ENCODE measurements at places on chromosomes 5 and 9.

DNA sequence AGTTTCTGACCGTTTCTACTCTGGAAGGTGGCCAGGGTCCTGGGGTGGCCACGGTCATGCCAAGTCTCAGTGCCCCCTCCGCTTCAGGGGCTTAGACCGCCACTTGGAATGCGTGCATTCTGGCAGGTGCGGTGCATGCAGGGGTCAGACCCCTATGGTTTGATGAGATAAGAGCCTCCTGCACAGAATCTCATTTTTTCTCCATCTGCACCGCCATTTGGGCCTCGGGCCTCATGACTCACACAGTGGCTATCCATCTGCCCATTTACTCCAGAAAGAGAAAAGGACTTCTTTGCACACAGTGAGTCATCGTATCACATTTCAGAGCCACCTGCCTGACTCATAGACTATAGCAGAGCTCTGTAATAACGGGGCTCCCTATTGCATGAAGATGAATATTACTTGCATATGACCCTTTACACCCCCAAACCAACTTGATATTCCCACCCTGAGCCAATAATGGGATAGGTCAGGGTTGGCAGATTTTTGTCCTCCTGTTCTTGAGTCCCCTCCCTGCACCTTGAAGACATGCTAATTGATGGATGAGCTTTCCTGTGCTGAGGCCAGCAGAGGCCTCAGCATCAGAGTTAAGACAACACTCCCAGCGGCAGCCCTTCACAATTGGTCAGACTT lies 157.4 kb downstream of the NR3C1 start:
- DNase-seq: no peak

DNA sequence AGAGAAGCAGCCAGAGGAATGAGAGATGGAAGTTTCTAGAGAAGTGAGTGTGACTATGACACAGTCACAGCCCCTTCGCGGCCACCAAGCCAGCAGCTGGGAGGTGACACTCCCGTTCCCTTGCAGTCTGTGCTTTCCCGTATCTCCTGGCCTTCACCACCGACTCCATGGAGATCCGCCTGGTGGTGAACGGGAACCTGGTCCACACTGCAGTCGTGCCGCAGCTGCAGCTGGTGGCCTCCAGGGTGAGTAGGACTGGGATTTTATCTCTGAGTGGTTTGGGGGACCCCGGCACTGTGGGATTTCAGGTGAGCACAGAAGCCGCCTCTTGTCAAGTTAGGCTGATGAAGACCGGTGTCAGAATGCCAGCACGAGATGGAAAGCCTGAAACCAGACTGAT lies 12.1 kb upstream of the SLC2A8 start:
- peak; percentile 21 for DNase-seq

DNA sequence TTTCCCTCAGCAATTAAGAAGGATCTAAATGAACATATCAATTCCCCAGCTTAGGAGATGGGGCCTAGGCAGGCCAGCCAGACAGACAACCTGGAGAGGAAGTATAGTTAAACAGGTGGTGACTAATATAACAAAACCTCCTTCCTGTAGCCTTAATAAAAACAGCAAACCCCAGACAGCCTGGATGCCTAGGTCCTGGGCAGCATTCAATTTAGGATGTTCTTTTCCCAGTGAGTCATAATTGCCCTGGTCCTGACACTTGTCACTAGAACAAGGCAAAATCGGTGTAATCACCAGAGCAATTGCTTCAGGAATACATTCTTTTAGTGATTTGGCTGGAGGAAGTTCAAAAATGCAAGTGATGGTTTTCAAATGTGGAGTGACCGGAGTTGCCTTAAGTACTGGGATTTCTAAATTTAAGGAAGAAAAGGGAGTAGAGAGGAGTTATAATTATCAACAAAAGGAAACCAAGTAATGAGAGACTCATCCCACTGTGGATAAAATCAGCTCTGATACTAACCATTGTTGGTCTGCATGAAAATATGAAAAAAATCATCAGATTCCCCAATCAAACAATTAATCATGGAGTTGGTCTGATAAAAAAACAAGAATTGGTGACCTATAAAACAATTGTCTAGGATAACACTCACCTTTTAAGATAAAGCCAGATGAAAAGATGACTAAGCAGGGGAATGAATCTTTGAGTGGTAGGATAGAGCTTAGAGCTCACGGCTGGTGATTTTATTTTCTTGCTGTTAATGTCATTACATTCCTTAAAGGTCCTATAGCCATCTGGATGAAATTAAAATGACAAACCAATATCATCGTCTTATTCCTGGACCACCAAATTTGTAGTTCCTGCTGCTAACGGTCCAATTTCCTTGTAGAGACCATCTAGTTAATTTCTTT lies 39.0 kb upstream of the TARS1 start:
- DNase-seq: no peak

DNA sequence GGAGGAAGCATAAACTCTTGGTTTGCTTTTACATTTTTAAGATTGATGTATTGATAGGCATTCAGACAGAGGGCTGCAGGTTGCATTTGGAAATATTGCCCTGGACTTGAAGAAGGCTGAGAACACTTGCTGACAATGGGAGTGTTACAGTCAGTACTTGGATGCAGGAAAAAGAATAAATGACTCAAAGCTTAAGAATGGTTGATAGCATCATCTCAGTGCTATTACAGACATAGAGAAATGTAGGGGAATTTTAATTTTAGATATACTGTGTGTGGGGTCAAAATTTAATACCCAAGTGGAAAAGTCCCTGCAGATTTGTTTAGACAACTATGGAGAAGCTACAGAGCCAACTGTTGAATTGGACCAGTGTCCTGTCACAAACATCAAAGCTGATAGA lies 101.1 kb downstream of the ISL1 start:
- no peak for DNase-seq

DNA sequence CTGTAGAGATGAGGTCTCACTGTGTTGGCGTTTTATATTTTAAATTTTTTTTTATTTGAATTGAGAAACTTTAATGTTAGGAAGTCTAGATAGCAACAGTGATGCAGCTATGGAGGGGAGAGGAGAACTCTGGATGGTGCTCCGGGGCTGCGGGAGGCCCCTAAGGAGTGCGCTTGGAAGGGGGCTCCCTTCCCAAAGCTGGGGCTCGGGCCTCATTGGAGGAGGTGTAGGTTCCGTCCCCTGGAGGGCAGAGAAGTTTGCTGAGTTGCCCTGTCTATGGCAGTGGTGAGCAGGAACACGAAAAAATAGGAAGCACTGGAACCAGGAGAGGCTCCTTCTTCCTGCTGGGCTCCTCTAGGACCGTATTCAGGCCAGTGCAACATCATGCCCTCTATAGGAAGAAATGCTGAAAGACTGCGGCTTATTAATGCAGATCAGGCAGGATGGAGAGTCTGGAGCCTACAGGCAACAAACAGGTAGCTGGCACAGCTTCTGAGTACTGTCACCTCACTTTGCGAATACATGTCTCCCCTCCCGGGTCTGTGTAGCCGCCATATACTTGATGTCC lies 16.1 kb downstream of the AHRR start:
- no peak for DNase-seq

- DNase-seq: no peak
Observed at GRCh38 chr5:76163111-76163628, 80.0 kb downstream of the SV2C start.

DNA sequence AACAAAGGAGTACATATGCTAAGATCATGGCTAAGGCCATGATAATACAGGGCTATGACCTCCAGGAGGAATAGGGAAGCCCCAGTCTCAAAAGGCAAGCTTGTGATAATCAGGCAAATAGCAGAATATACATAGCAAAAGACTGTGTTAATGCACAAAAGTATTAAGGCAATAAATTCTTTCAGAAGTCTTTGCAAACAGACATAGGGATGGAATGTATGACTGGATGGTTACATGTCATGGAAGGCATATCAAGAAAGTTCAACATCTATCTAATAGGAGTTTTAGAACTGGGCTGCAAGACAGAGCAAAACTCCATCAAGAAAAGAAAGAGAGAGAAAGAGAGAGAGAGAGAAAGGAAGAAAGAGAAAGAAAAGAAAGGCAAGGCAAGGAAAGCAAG lies 264.5 kb upstream of the CDH6 start:
- DNase-seq: no peak

DNA sequence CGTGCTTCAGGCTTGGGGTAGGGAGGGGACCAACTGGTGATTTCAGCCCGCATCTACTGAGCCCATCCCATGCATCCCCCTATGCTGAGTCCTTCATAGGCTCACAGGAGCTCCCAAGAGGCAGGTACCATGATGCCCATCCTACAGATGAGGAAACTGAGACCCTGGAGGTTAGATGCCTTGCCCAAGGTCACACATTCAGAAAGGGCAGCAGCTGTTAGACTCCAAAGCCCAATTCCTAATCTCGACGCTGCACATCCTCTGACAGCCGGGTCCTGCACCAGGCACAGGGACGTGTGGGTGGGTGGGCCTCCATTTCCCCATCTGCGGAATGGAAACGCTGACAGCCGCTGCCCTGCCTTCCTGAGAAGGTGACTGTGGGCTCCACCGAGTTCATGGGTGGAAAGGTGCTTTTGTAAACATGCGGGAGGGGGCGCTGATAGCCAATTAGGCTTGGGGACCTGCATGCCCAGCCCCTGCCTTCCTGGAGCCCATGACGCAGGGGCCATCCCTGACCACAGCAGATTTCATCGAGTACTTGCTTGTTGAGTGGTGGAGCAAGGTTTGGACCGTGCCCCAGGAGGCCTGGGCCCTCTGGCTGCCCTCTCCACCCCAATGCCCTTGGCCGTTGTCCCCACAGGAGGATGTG lies 2.2 kb downstream of the DNM1 start:
- no peak for DNase-seq
